Left renal cortex interstitium (tissue), 4 donors: ENCODE measurements at places on chromosomes 3 and 15. TPM values are rescaled to one million over a fixed set of nuclear protein-coding genes. Genes with fewer than 3 reads are reported as not detected.

DNA sequence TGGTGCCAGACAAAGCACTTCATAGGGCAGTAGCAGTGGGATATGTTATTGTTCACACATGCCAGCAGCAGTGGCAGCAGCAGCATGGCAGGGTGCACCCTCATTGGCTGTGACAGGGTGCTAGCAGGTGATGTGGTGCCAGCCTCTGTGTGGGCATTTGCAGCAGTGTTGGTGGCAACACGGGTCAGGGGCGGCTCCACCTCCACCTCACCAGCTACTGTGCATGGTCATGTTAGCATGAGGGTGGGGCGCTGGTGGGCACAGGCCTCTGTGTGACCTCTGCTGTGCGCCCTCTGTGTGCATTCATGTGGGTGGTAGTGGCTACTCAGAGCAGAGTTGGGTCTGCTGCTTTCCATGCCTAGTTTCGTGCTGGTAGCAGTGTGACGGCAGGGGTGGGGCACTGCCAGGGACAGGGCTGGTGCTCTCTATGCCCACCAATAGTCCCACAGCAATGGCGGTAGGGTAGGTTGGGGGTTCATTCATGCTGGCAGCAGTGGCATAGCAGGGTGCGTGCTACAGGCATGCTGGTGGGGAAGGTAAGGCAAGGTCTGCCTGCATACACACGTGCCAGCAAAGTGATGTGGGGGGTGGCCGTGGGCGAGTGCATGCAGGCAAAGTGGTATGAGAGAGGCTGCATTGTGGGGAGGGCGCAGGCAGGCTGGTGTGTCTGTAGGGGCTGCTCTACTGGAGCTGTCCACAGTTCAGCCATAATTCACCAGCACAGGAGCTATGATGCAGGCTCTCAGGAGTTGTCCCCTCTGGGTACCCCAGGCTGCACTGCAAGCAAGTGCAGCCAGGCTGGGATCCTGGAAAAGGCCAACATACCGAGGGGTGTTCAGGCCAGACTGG is 402.7 kb downstream of the GRM7 start:
- no peak for DNase-seq

- no peak for DNase-seq
Observed at GRCh38 chr3:56799251-56799882, 2.4 kb downstream of the ARHGEF3 start.

DNA sequence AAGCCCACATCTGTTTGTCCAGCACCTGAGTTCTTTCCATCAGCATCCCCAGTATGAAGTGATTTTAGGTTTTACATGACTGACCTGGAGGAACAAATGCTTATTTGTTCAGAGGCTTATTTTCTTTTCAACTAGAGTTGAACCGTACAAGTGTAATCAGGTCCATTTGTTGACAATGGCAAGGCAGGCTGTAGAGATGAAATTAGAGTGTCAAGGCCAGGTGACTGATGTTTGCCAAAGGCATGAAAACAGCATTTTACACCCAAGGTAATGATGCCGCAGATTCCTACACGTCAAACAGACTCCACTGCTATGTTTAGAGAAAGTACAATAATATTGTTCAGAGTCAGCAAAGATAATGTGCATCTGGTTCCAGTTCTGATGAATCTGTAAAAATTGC is 96.5 kb downstream of the KCNAB1 start:
- no peak for DNase-seq

GRCh38 chr3:60135474-60135873 is 1085.6 kb upstream of the CFAP20DC start:
- DNase-seq, result no peak

- DNase-seq, result no peak
Observed at GRCh38 chr15:94258246-94258645, 26.9 kb downstream of the MCTP2 start.

GRCh38 chr3:16855497-16855896 is 29.3 kb upstream of the PLCL2 start:
- DNase-seq, result no peak

DNA sequence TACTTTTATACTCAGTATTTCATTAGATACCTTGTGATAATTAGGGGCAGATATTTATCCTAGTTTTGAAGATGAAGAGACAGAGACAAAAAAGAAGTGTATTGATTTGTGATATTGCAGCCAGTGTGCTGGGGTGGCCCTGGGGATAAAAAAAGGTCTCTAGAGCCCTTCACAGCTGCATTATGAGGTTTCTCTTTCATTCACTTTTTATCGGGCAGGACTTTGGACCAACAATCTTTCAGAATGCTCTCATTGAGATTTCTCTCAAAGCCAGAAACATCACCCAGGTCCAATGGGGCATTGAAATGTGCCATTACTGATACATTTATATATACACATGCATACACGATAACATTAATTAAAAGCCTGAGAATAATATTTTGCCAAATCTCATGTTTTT is 20.5 kb upstream of the SELENOT start:
- DNase-seq, result no peak

DNA sequence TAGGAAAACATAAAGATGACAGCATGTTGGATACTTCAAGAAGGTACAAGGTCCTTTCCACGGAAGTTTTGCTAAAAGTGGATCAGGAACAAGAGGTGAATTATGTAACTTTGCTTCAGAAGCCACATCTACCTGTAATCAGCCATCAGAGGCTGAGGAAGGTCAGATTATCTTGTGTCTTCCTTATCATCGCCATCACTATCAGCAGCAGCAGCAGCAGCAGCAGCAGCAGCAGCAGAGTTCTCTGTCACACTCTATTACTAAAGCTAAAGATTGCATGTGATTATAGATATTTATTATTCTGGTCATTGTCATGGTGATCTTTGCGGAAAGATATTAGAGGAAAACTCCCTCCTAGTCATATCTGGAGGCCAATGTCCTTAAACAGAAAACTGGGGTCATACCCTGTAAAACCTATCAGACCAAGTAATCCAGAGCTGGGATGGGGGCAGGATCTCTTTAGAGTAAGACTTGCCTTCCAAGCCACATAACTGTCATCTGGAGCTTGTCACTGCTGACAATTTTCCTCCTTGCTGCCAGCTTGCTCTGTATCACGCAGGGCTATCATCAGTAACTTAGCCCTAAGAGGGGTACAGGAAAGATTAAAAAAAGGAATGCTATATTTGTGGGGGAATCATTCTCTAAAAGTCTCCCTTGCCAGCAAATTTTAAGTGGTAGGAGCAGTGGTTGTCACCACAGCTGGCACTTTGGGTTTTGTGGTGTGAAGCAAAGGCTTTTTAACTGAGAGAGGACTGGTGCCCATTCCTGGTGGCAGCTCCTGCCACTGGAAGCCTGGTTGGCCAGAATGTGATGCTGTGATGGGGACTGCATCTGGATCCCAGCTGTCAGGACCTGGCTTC is 130.9 kb upstream of the RASGRP1 start:
- no peak for DNase-seq

DNA sequence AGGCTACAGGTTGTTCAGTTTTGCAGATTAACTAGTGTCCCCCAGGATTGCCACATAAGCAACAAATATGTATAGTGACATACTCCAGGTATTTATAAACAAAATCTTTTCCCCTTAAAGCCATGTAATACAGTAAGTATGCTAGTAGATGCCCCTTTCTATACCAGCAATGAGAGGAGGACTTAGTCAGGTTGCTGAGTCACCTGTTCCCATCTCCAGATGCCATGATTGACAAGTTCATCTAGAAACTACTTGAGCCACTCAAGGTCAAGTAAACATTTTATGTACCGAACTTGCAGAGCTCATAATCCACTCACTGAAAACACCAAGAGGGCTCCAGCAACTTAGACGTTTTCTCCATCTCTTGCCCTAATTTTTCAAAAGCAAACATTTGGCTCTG is 18.2 kb downstream of the SLC9A9 start:
- no peak for DNase-seq

- no peak for DNase-seq
Observed at GRCh38 chr3:7999384-7999783, 502.2 kb upstream of the LMCD1 start.

GRCh38 chr3:48226939-48227338 is 3.6 kb downstream of the CAMP start:
- DNase-seq, result no peak

DNA sequence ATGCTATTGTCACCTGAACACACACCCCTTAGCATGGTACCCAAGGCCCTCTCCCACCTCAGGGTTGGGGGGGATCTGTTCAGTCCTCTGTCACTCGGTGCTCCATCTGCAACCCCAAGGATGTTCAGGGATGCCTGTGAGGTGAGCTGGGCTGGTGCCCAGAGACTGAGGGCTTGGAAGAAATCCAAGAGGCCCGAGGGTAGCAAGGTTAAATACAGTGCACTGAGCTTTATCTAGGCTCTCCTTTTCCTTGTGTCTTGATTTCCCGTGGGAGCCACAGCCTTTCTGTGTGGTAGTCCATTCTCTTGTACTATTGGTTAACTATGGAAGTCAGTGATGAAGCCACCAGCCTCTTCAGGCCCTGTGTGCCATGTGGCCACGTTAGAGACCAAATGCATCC is 18.7 kb upstream of the WNT5A start:
- no peak for DNase-seq

- no peak for DNase-seq
Observed at GRCh38 chr3:36248374-36248773, 131.9 kb upstream of the STAC start.

- no peak for DNase-seq
Observed at GRCh38 chr3:169091196-169091823, 572.2 kb downstream of the MECOM start.

Gene SSUH2
- polyA plus RNA-seq, result 4.9 TPM

Gene TMEM212
- 0.16 TPM for polyA plus RNA-seq

Gene TPRG1
- 1.0 TPM for polyA plus RNA-seq

Gene SENP2
- 38.4 TPM for polyA plus RNA-seq
